Spinal cord (tissue), 10 donors: ENCODE measurements at places on chromosomes 1 and 21. TPM values are rescaled to one million over a fixed set of nuclear protein-coding genes. Genes with fewer than 3 reads are reported as not detected.

Gene NHLH1
- 1.9 TPM for total RNA-seq

Gene DNALI1
- total RNA-seq = 4.7 TPM

Gene TIE1
- 16.3 TPM for total RNA-seq

Gene CRYAA
- total RNA-seq = not detected

Gene CAMK2N1
- 93.3 TPM for total RNA-seq

Gene TSPEAR
- total RNA-seq = not detected

Gene YY1AP1
- 108 TPM for total RNA-seq

Gene FLG2
- total RNA-seq = not detected

Gene SMYD3
- 53.2 TPM for total RNA-seq

Gene ACKR1
- total RNA-seq = 3.5 TPM

Gene PKP1
- total RNA-seq = 0.99 TPM

Gene GJB4
- total RNA-seq = not detected

Gene EXO1
- 3.7 TPM for total RNA-seq

Gene NBPF3
- 10.0 TPM for total RNA-seq

Gene ADCY10
- 0.79 TPM for total RNA-seq

Gene ESPN
- total RNA-seq = 1.9 TPM

Gene NBPF4
- not detected for total RNA-seq

Gene BNIPL
- 0.20 TPM for total RNA-seq

Gene TMCO1
- 81.4 TPM for total RNA-seq

Gene FNBP1L
- 85.5 TPM for total RNA-seq

Gene ADAMTSL4
- 7.7 TPM for total RNA-seq

Gene SLC30A1
- total RNA-seq = 21.6 TPM
